ENCODE measurements at places on chromosomes 2 and 18. TPM values are rescaled to one million over a fixed set of nuclear protein-coding genes. Genes with fewer than 3 reads are reported as not detected.

SERPINB12 gene
- total RNA-seq, result not detected

EVX2 gene
- not detected for total RNA-seq

MPP4 gene
- total RNA-seq, result 0.19 TPM

SIX2 gene
- total RNA-seq, result 0.28 TPM

DNA sequence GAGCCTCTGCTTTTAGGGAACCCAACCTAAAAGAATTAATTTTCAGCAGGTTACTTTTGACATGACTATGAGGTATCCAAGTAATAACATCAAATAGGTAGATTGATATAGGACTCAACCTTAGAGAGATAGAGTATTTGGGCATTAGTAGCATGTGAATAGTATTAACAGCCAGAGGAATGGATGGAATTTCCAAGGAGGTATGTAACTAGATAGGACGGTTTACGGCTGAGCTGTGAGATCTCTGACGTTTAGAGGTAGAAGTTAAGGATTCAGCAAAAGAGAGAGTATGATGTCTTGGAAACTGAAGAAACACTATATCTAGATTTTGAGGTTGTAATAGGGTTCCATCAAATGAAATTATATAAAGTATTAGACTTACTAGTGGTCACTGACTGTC is 70.3 kb downstream of the HNMT start:
- no peak overlapping the region for H3K27ac ChIP-seq
- no peak overlapping the region for H3K4me3 ChIP-seq
- DNase-seq, result no peak
- H3K36me3 ChIP-seq, result no peaks in the 10 kb centered on the region

GRCh38 chr2:40783704-40784103 is 331.8 kb upstream of the SLC8A1 start:
- no peak overlapping the region for H3K27ac ChIP-seq
- no peaks in the 10 kb centered on the region for H3K36me3 ChIP-seq
- no peaks in the 10 kb centered on the region for H3K27me3 ChIP-seq
- no peak for DNase-seq
- no peak overlapping the region for H3K4me3 ChIP-seq

DNA sequence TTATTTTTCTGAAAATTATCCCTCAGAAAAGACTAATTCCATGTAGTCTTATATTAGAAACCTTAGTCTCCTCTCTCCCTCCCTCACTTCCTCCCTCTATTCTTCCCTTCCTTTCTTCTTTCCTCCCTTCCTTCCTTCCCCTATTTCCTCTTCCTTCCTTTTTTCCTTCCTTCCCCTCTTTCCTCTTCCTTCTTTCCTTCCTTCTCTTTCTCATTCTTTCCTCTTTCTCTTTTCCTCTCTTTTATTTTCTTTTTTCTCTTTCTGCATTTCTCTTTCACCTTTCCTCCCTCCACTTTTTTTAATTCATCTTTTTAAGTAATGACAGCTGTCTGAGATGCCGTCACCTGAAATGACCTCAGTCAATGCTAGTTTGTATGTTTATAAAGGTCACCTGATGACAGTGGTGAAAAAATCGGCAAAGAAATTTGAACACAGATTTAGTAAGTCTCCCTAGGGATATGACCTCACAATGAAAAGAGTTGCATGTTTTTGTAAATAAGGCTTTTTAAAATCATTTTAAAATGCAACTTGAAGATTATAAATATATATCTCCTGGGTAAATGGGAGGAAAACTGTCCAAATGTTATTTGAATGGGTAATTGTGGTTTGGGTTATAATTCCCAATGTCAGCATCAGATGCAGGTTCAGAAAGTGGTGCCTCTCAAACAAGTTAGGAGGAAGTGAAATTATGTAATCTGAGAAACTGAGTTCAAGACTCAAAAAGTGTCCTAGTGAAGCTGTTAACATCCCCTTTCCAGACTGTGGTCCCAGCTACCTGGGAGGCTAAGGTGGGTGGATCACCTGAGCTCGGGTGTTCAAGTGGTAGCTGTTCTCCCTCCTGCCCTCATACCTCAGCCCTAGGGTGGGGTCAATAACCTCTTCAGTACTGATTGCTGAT is 90.3 kb upstream of the ST3GAL5 start:
- H3K4me1 ChIP-seq, result no peaks in the 10 kb centered on the region
- H3K27me3 ChIP-seq, result no peaks in the 10 kb centered on the region
- no peak overlapping the region for H3K4me3 ChIP-seq
- H3K36me3 ChIP-seq, result no peaks in the 10 kb centered on the region
- DNase-seq, result no peak
- H3K27ac ChIP-seq, result no peak overlapping the region

- H3K4me3 ChIP-seq, result no peak overlapping the region
- no peaks in the 10 kb centered on the region for H3K27me3 ChIP-seq
- no peak overlapping the region for H3K27ac ChIP-seq
- no peaks in the 10 kb centered on the region for H3K4me1 ChIP-seq
- DNase-seq, result no peak
Observed at GRCh38 chr18:59848002-59848401, 51.8 kb upstream of the PMAIP1 start.

DNA sequence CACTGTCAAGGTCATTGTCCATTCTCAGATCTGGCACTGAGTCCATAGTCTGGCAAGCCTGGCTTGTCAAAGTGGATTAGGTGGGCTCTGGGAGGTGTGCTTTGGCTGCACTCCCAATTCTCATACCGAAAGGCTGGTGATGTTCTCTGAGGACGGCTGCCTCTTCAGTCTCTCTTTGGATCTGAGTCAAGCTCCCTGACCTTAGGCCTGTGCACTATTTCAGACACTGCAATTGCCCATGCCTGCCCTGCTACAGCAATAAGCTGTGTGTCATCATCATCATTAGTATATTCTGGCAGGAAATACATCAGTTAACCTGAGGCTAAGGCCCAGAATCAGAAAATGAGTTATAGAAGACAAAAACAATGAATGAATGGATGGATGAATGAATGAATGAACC is 1.6 kb upstream of the SLC5A7 start:
- H3K27me3 ChIP-seq, result peaks cover 12% of the 10 kb centered on the region
- no peaks in the 10 kb centered on the region for H3K4me1 ChIP-seq
- H3K4me3 ChIP-seq, result no peak overlapping the region
